Fibroblast of mammary gland (primary cell): ENCODE measurements at places on chromosomes 2 and 18.

DNA sequence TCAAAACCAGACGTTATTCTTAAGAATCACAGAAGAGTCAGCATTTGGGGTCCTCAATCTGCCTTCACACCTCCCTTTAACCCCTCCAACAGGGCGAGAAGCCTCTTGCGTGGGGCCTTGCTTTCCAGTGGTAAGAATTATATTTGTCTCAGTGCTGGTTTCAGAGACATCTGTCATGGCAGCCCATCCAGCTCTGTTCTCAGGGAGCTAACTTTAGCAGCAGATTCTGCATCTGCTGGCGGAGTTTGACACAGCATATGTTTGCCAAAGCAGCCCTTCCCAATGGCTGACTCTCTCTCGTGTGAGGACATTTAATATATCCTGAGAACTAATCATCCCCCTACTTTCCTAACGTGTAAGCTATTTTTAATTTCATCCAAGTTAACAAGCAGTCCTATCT is 91.5 kb upstream of the BCL11A start:
- DNase-seq = no peak

GRCh38 chr2:206530727-206531126 is 87.4 kb downstream of the ADAM23 start:
- DNase-seq = no peak

- no peak for DNase-seq
These were observed 3.3 kb upstream of the ZBTB7C start for GRCh38 chr18:48412339-48412929.

- DNase-seq = no peak
These were observed 51.7 kb downstream of the PELI1 start for GRCh38 chr2:64092502-64092901.

- DNase-seq = no peak
These were observed 54.0 kb downstream of the NAT8 start for GRCh38 chr2:73588177-73588576.

DNA sequence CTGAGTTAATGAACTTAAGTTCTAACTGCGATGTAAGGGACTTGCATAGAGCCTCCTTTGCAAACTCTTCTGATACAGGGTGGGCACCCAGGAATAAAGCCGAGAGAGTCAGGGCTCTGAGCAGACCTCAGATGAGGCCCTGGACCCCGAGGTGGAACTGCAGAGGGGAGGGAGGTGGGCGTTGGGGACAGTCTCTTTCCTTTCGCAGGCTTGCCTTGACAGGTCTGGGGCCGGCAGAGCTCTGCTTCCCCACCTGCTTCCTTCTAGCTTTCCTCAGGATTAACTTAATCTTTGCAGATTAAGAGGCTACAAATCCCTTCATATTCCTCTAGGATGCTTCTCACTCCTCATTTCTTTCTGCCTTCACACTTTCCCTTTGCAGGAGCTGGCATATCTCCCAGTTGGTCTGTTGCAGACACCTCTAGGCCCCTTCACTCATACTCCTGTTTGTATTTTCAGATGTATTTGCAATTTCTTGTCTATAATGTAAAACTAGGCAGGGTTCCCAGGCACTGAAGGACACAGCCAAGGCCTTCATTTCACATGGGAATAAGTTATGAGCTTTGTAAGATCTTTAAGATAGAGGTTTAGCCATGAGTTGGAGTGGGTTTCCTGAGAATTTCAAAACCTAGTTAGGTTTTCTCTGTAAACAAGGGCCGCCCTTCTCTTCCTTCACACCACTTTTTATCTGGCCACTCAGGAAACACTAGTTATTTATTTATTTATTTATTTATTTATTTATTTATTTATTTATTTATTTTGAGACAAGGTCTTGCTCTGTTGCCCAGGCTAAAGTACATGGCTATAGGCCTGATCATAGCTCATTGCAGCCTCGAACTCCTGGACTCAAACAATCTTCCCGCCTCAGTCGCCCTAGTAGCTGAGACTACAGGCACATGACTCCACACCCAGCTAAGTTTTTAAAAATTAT is 70.9 kb downstream of the MTCL1 start:
- no peak for DNase-seq

- peak; percentile 93 for DNase-seq
These were observed 497.2 kb upstream of the NETO1 start for GRCh38 chr18:73365018-73365417.

GRCh38 chr2:186695081-186695756 is 1.4 kb downstream of the FAM171B start:
- peak; percentile 75 for DNase-seq

GRCh38 chr2:206080927-206081326 is 5.0 kb downstream of the INO80D start:
- no peak for DNase-seq
